Esophagus muscularis mucosa (tissue), 4 donors: ENCODE measurements at places on chromosomes 13 and 19. TPM values are rescaled to one million over a fixed set of nuclear protein-coding genes. Genes with fewer than 3 reads are reported as not detected.

DNA sequence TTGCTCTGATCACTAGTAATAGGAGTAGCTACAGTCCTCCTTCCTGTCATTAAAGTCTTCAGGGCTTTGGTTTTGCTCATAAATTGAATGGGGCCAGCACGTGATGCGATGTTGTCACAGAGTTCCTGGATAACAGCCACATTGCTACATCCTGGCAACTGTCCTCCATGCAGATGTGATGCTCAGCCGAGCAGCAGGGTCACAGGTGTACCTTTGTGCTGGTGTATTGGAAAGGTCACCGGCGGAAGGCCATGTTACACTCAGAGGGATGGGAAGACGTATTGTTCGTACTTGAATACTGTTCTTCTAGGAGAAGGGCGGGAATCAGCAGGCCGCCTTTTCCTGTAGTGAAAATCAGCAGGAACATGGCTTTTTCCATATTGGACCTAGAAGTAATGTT, 713.8 kb upstream of the GPC6 start:
- no peak for DNase-seq
- no peaks in the 10 kb centered on the region for H3K36me3 ChIP-seq
- H3K4me1 ChIP-seq, result no peaks in the 10 kb centered on the region
- no peak overlapping the region for H3K27ac ChIP-seq
- no peaks in the 10 kb centered on the region for H3K27me3 ChIP-seq
- no peak overlapping the region for H3K4me3 ChIP-seq

The C3 gene
- 393 TPM for total RNA-seq

DNA sequence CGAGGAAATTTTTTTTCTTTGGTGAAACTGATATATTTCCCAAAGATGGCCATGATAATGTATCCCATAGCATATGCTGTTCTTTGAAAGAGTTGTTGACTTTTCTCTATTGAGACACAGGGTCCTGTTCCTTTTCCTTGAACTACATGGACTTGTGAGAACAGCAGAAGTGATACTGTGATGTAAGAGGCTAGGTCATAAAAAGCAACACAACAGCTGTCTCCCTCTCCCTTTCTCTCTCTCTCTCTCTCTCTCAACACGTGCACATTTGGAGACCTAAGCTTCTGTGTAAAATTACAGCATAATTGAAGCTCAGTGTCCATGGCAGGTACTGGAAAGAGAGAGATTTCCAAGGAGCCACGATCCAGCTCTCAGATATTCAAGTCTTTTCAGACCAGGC, 1712.4 kb downstream of the EFNB2 start:
- H3K27me3 ChIP-seq, result no peaks in the 10 kb centered on the region
- no peaks in the 10 kb centered on the region for H3K4me1 ChIP-seq
- no peak overlapping the region for H3K4me3 ChIP-seq
- no peak overlapping the region for H3K27ac ChIP-seq
- no peaks in the 10 kb centered on the region for H3K36me3 ChIP-seq

DNA sequence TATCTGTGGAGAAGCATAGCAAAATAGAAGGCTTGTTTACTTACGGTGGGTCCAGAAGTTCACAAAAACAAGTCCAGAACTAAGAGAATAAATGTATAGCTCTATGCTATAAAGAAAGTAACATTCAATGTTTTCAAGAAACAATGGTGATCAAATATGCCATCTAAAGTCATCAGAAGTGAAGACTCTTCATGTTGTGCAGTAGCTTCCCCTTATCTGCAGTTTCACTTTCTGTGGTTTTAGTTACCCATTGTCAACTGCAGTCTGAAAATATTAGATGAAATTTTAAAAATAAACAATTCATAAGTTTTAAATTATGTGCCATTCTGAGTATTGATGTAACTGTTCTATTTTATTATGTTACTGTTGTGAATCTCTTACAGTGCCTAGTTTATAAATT, 72.5 kb downstream of the EDNRB start:
- H3K27me3 ChIP-seq, result no peaks in the 10 kb centered on the region
- H3K36me3 ChIP-seq, result no peaks in the 10 kb centered on the region
- DNase-seq, result no peak

DNA sequence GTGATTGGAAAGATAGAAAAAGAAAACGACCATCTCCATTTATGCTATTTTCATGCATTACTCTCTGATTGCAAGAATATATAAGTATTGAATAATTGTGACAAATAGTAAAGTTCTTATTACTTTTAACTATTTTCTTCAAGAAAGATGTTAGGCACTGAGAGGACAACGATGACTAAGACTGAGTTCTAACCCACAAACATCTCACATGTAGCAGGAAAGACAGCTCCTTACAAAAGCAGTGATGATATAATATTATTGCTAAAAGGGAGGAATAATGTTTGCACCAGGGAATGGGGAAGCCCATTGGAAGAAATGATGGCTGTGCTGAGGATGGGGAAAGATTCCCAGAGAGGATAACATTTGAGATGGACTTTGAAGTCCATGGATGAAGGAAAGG, 22.6 kb downstream of the RXFP2 start:
- no peaks in the 10 kb centered on the region for H3K36me3 ChIP-seq
- no peak overlapping the region for H3K4me3 ChIP-seq
- DNase-seq, result no peak

DNA sequence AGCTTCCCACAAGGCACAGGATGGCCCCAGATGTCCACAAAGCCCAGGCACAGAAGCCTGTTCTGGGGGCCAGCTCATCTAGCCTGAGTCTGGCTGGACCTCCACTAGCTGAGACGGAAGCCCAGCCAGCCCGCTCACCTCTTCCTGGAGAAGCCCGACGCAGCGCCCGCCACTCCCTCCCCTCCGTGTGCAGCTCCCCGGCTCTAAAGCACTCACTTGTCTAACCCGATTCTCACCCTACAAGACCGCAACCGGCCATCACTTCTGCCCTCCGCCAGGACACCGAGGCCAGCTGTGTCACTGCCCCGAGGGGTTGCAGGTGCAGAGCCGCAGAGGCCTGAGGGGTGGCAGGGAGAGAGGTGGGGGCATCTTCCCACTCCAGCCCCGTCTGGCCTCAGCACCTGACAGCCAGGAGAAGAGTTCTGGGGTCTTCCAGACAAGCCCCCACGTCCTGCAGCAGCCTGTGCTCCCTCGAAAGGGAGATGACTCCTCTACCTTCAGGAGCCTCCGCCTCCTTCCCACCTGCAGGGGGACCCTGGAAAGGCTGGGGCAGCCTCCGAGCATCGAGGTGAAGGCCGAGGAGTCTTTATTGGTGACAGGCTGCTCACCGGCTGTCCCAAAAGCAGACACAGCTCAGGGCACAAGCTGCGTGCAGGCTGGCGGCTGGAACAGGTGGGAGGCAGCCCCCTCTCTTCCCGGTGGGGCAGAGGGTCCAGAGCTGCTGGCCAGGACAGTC, 5.9 kb upstream of the DIRAS1 start:
- no peak overlapping the region for H3K27ac ChIP-seq
- no peak overlapping the region for H3K4me3 ChIP-seq
- H3K4me1 ChIP-seq, result peaks cover 21% of the 10 kb centered on the region
- H3K27me3 ChIP-seq, result no peaks in the 10 kb centered on the region

The ZNF17 gene
- 9.6 TPM for total RNA-seq

DNA sequence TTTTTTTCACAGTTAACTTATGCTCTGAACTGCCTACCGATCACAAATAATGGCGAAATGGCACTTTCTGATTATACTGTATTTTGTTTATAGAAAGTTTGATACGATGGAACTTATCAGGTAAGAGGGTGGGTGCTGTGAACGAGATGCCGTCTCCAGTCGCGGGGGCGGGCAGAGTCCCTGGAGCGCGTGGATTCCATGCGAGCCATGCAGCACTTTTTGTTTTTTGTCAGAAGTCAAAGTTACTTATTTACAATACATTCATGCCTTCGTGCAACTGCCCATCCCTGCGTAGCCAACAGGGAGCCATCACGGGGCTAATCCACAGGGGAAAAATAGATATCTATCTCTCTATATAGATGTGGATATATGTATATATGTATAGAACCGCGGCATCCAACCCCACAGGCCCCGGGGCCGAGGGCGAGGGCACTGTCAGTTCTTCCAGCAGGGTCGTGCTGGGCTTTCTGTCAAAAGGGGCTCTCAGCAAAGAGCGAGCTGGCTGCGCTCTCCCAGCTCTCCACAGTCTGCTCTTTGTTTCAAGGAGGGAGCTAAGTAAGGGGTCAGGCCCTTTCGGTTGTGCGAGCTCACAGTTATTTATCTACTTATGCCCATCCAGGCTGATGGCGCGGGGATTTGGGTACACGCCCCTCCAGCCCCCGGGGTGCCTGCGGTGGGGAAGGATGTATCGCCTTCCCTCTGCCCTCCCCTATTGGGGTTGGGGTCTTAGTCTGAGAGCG, 3.4 kb downstream of the SLITRK1 start:
- peaks cover 18% of the 10 kb centered on the region for H3K27me3 ChIP-seq
- H3K4me3 ChIP-seq, result peak overlapping the region; percentile 36
- H3K4me1 ChIP-seq, result no peaks in the 10 kb centered on the region
- no peaks in the 10 kb centered on the region for H3K36me3 ChIP-seq

GRCh38 chr13:26653310-26653709, 95.8 kb downstream of the WASF3 start:
- DNase-seq, result no peak
- no peak overlapping the region for H3K4me3 ChIP-seq
- no peaks in the 10 kb centered on the region for H3K27me3 ChIP-seq
- no peaks in the 10 kb centered on the region for H3K36me3 ChIP-seq
- H3K27ac ChIP-seq, result no peak overlapping the region

The SWSAP1 gene
- total RNA-seq, result 1.7 TPM

The ZNF468 gene
- 12.7 TPM for total RNA-seq

The CPB2 gene
- total RNA-seq, result not detected

The TEX101 gene
- not detected for total RNA-seq

- no peaks in the 10 kb centered on the region for H3K4me1 ChIP-seq
- no peaks in the 10 kb centered on the region for H3K27me3 ChIP-seq
- H3K4me3 ChIP-seq, result no peak overlapping the region
- no peak for DNase-seq
Observed at GRCh38 chr13:25652764-25653163, 281.0 kb downstream of the ATP8A2 start.

DNA sequence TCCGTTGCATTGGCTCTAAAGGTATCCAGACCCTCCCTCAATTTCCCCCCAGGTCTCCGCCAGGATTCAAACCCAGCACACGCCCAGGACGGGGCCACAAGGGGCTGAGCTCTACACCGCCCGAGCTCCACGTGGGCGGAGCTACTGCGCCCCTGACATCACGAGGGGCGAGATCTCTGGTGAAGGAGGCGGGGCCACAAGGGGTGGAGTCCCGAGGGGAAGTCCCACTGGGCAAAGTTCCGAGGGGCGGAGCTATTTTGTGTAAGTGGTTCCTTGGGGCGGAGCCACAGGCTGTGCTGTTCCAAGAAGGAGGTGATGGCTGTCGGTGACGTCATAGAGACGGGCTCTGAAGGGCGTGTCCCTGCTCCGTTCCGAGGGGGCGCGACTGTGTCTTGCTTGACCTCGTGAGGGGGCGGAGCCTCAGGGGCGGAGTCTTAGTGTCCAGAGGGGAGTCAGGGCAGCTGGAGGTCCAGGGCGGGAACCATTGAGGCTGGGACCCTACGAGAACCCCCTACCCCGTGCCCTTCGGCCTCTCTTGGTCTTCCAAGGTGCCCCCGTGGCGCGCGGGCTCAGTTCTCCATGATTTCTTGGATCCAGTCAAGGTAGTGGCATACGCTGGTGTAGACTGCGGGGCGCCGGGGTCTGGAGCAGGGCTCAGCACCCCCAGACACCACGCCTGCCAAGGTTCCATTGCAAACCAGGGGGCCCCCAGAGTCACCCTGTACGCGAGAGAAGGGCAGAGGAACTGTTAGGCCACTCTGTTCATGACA, 1.3 kb upstream of the KLK8 start:
- H3K4me1 ChIP-seq, result no peaks in the 10 kb centered on the region
- DNase-seq, result no peak
- peaks cover 88% of the 10 kb centered on the region for H3K27me3 ChIP-seq
- no peak overlapping the region for H3K27ac ChIP-seq
- H3K36me3 ChIP-seq, result no peaks in the 10 kb centered on the region
- H3K4me3 ChIP-seq, result no peak overlapping the region

GRCh38 chr19:6047741-6048251, 62.5 kb downstream of the RFX2 start:
- no peak overlapping the region for H3K4me3 ChIP-seq
- H3K27ac ChIP-seq, result peak overlapping the region; percentile 69
- peaks cover 16% of the 10 kb centered on the region for H3K4me1 ChIP-seq
